ENCODE measurements at places on chromosomes 6 and 20.

- H3K27ac ChIP-seq, result no peak overlapping the region
- no peak for DNase-seq
- H3K27me3 ChIP-seq, result no peaks in the 10 kb centered on the region
- H3K4me1 ChIP-seq, result peaks cover 66% of the 10 kb centered on the region
- H3K36me3 ChIP-seq, result no peaks in the 10 kb centered on the region
These were observed 23.0 kb downstream of the RALY start for GRCh38 chr20:34016736-34017135.

DNA sequence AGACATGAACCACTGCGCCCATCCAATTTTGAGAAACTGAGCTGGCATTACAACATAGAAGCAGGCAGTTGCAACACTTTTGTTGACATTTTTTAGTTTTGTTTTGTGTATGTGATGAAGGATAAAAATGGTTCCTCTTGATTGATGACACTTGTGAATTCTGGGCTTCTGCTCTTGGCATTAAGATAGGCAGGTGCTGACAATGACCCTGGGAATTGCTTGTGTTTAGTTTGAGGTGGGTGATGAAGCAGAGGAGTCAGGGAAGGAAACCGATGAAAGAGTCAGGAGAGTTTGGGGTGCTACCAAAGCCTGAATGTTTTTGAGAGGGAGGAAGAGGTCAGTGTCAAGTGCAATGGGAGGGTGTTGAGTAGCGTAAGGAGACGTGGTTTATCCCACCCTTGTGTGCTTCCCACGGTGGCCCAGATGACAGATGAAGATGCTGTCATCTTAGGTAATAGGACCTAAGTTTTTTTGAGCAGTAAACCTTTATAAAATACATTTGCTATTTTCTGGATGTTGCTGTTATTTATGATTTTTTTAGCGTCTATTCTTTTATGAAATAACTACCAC is 19.4 kb downstream of the CDS2 start:
- no peaks in the 10 kb centered on the region for H3K36me3 ChIP-seq
- no peak overlapping the region for H3K4me3 ChIP-seq
- no peak for DNase-seq
- H3K27ac ChIP-seq, result no peak overlapping the region
- H3K27me3 ChIP-seq, result no peaks in the 10 kb centered on the region

DNA sequence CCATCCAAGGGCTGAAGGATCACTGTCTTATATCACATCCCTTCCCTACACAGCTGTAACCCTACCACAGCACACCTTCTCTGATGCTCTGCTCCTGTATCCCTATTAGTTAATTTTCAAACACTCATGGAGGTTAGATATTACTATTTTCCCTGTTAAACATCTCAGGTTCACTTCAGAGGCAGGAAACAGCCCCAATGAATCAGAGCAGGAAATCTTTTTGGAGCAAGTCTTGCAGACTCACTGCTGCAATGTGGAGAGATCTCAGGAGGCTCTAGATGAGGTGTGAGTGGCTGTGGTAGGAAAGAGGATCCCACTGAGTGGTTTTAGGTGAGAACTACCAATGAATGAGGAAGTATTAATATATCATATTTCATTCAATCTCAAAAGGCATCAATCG is 19.7 kb upstream of the HTR1B start:
- no peak for DNase-seq
- H3K27ac ChIP-seq, result no peak overlapping the region
- no peak overlapping the region for H3K4me3 ChIP-seq
- no peaks in the 10 kb centered on the region for H3K4me1 ChIP-seq
- H3K27me3 ChIP-seq, result no peaks in the 10 kb centered on the region

DNA sequence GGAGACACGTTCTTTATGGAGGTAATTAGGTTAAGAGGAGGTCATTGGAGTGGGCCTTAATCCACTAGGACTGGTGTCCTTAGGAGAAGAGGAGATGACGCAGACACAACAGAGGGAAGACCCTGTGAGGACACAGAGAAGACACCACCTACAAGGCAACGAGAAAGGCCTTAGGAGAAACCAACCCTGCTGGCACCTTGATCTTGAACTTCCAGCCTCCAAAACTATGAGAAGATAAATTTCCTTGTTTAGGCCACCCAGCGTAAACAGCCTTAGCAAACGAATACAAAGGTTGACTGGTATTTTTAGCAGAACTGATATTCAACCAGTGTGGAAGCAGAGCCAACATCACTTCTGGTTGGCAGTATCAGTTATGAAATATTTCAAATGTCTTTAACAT is 75.2 kb downstream of the GFOD1 start:
- peaks cover 78% of the 10 kb centered on the region for H3K4me1 ChIP-seq
- H3K4me3 ChIP-seq, result no peak overlapping the region
- H3K27me3 ChIP-seq, result no peaks in the 10 kb centered on the region
- no peak for DNase-seq

DNA sequence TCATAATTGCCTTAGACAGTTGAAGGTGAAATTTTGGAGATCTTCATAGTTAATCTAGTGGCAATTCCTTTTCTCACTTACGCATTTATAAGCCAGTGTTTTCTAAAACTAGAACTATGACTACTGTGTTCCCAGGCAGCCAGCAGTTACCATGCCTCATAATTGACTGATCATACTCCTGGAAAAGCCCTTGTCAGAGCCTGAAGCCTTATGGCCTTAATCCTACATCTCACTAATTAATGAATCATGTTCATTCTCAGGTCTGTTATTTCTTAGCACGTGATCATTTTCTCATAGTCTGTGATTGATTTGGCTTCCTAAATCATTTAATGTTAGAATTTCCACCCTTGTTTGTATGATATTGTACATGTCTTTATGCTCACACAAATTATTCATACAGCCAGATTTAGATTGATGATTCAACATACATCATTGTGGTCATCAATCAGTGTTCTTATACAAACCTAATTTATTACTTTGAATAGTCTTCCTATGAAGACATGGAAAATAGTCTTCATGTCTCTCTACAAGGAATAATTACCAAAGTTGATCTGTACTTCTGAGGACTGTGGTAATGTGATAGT is 132.6 kb upstream of the ASCC3 start:
- H3K4me1 ChIP-seq, result no peaks in the 10 kb centered on the region
- no peaks in the 10 kb centered on the region for H3K36me3 ChIP-seq
- no peaks in the 10 kb centered on the region for H3K27me3 ChIP-seq
- H3K4me3 ChIP-seq, result no peak overlapping the region
- no peak for DNase-seq

- no peak overlapping the region for H3K27ac ChIP-seq
- no peaks in the 10 kb centered on the region for H3K27me3 ChIP-seq
- H3K4me3 ChIP-seq, result no peak overlapping the region
These were observed 107.7 kb upstream of the GGTLC1 start for GRCh38 chr20:24096264-24096663.

- peaks cover 31% of the 10 kb centered on the region for H3K27me3 ChIP-seq
- no peak overlapping the region for H3K27ac ChIP-seq
- H3K4me1 ChIP-seq, result peaks cover 14% of the 10 kb centered on the region
These were observed 1.5 kb upstream of the COL9A3 start for GRCh38 chr20:62815066-62815991.

DNA sequence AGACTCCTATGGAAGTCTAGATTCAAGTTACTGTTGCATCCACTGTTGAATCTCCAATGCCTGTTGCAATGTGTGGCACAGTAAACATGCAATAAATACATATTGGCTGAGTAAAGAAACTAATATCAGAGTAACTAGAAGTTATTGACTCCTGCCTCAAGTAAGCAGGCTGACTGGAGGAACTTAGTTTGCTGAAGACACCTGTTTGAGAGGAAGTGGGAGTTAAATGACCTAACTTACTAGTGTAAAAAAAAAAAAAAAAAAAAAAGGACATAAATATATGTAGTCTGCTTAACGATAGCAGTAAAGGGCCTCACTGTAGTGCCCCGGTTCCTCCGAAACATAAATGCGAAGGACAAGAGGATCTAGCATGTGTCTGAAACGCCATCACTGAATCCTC is 249.8 kb upstream of the PRDM1 start:
- H3K4me1 ChIP-seq, result no peaks in the 10 kb centered on the region
- no peak for DNase-seq
- H3K27ac ChIP-seq, result no peak overlapping the region
- H3K27me3 ChIP-seq, result no peaks in the 10 kb centered on the region
- no peaks in the 10 kb centered on the region for H3K36me3 ChIP-seq

DNA sequence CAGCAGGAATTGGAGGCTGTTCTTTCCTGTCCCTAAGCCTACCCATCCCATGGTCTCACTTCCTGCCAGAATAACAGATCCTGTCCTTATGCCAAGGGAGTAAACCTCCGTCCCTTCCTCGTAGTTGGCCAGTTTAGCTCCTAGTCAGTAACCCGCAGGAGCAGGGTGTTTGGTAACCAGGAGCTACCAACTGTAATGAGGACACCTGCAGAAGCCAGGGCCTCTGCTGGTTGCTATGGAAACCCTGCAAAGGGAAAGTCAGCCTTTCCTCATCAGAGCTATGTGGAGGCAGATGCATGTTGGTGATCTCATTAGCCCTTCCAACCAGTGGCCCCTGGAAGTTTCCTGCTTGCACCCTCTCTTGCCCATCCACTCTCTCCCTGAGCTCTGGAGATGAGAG is 368.2 kb upstream of the SULF2 start:
- no peak for DNase-seq
- H3K4me3 ChIP-seq, result no peak overlapping the region
- no peak overlapping the region for H3K27ac ChIP-seq
- no peaks in the 10 kb centered on the region for H3K4me1 ChIP-seq

DNA sequence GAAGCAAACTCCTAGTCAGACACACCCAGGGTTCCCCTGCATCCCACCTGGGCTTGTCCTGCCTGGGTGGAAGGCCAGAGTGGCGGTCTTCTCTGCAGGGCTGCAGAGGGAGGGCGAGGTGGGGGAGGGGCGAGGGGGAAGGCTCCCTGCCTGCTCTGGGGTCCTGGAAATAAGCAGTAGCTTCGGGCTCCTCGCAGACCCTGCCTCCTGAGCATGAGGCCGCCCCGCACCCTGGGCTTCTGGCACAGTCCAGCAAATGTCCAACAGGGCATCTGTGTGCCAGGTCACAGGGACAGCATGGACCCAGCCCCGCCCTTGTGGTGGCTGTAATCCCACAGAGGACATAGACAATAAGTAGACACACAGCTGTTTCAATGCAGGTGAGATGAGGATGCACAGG is 193.8 kb downstream of the TAF4 start:
- no peak overlapping the region for H3K4me3 ChIP-seq
- no peak for DNase-seq
- no peaks in the 10 kb centered on the region for H3K36me3 ChIP-seq
- H3K27me3 ChIP-seq, result no peaks in the 10 kb centered on the region
- H3K27ac ChIP-seq, result no peak overlapping the region

DNA sequence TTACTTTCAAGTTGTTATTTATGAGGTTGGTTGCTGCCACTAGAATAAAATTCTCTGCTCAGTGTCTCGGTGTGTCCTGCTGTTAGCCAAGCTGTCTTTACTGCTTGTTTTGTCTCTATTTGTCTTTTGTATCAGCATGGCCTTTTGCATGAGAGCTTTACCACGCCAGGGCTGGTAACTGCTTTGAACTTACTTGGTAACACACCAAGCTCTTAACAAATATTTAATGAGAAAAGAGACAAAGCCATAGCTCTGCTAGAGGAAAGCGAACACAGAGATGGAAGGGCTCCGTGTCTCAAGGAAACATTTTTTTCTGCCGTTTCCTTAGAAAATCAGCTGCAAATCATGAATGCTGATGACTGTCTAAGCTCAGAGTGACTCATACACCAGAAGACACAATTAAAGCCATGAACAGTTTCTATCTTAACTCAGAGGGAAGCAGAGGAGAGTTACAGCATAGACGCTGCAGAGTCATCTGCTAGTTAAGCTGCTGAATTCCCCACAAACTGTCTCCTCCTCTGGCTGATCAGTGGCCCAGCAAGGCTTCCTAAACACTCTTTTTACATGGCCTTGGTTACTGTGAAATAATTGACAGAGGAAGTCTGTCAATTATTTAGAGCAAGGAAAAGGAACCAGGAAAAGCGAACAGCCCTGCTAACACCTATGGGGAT is 44.8 kb downstream of the AGPAT4 start:
- DNase-seq, result no peak
- H3K36me3 ChIP-seq, result no peaks in the 10 kb centered on the region
- no peaks in the 10 kb centered on the region for H3K27me3 ChIP-seq
- peak overlapping the region; percentile 7 for H3K4me3 ChIP-seq
- no peaks in the 10 kb centered on the region for H3K4me1 ChIP-seq

DNA sequence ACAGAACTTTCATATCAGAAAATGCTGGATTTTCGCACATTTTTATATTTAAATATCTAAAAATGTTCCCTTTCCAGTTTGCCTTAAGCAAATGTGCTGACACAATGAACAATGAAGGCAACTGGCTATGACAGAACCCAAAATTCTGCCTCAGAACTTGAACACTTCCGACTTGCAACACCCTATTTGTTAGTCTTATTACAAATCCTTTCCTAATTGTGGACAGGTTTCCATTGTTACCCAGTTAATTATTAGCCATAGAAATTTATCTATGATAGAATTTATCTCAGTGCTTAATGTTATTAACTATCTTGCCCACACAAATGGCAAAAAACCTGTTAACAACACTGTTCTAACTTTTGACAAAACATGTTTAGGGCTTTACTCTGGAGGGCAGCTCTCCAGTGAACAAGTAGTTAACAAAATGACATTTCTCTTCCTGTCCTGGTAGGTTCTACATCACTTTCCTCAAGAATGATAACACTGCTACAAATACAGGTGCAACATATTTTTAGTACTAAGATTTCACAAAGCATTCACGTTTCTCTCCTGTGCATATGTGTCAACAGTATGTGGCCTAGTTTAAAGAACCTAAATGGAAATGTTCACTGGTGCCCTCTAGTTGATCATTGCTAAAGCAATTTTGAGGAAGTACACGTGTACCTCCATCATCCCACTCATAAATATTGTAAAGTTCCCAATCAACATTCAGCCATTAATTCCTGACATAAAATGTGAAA is 58.4 kb downstream of the HIVEP2 start:
- H3K27ac ChIP-seq, result peak overlapping the region; percentile 84
- peaks cover 66% of the 10 kb centered on the region for H3K4me1 ChIP-seq
- H3K4me3 ChIP-seq, result no peak overlapping the region
- no peaks in the 10 kb centered on the region for H3K27me3 ChIP-seq
- DNase-seq, result no peak

DNA sequence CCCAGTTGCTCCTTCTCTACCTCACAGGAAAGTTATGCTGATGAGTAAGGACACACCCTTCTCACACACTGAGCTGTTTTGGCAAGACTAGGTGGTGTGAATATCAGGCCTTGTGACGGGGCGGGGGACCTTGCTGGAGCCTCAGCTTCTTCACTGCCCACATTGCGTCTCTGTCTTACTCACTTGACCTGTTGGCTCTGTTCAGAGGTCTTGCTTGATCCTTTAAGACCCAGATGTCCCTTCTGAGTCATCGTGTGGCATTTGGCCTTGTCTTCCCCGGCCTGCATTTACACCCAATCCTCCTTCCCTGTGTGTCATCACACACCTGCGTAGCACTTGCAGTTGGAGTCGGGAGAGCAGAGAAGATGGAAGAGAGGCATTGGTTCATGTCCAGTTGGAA is 8.3 kb upstream of the PRND start:
- no peaks in the 10 kb centered on the region for H3K36me3 ChIP-seq
- H3K4me3 ChIP-seq, result no peak overlapping the region
- H3K27ac ChIP-seq, result no peak overlapping the region
- H3K27me3 ChIP-seq, result no peaks in the 10 kb centered on the region
- no peak for DNase-seq

Data from psoas muscle (tissue), 8 donors.